Upper lobe of left lung (tissue), 6 donors: ENCODE measurements at places on chromosomes 1 and 21. TPM values are rescaled to one million over a fixed set of nuclear protein-coding genes. Genes with fewer than 3 reads are reported as not detected.

DNA sequence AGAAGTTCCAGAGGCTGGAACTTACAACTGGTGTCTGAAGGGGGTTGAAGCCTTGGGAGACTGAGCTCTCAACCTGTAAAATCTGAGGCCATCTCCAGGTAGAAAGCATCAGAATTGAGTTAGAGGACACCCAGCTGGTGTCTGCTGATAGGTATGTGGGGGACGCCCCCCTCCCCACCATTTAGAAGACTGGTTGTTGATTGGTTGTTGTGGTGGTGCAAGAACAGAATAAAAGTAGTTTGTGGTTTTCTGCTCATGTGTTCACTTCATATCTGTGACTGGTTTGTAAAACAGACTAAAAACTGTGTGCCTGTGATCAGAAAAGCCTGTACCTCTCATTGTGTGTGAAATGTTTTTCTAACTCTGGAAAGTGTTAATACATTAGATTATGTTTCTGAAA, 33.2 kb upstream of the PDE4B start:
- H3K4me3 ChIP-seq: no peak overlapping the region
- no peak overlapping the region for H3K27ac ChIP-seq
- H3K36me3 ChIP-seq: no peaks in the 10 kb centered on the region
- H3K4me1 ChIP-seq: no peaks in the 10 kb centered on the region

DNA sequence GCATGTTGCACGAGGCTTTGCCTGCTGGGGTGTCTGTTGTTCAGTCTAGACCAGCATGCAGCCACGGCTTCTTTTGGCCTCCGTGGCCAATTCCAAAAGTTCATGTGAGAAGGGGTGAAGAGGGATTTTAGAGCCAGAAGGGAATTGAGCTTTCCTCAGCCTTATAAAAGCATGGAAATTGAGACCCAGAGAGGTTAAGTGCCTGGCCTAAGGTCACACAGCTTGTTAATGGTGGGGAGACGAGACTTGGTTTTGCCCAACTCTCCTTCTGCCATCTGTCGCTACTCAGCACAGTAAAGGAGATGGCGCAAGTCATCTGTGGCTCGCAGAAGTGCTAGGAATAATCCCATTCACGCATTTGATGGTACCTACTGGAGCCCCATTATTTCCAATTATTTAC, 25.7 kb downstream of the ZBTB18 start:
- H3K27ac ChIP-seq: no peak overlapping the region
- no peaks in the 10 kb centered on the region for H3K27me3 ChIP-seq
- no peak overlapping the region for H3K4me3 ChIP-seq
- peaks cover 5% of the 10 kb centered on the region for H3K4me1 ChIP-seq
- H3K36me3 ChIP-seq: no peaks in the 10 kb centered on the region

DNA sequence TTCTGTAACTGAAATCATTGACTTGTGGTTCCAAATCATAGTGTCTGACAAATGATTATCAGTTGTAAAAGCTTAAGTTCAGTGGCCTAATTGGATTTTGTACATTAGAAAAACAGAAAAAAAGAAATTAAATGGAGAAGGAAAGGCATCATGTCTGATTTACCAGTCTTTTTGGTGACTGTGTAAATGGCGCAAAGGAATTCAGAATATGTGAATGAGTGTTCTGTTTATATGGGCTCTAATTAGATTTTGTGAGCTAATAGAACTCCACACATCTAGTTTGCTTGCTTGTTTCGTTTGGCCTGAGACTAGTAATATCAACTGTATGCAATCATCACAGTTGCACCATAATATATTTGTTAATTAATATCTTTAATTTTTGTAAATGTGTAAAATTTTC, 151.7 kb downstream of the PLA2G4A start:
- H3K4me1 ChIP-seq: no peaks in the 10 kb centered on the region
- no peak overlapping the region for H3K27ac ChIP-seq
- H3K27me3 ChIP-seq: no peaks in the 10 kb centered on the region
- DNase-seq: no peak

Gene BTBD19
- 15.5 TPM for total RNA-seq

GRCh38 chr21:44012474-44013379, 618 bp downstream of the TRAPPC10 start:
- DNase-seq: peak; percentile 79
- no peaks in the 10 kb centered on the region for H3K36me3 ChIP-seq
- peak overlapping the region; percentile 99 for H3K4me3 ChIP-seq
- no peaks in the 10 kb centered on the region for H3K27me3 ChIP-seq
- H3K4me1 ChIP-seq: peaks cover 21% of the 10 kb centered on the region

DNA sequence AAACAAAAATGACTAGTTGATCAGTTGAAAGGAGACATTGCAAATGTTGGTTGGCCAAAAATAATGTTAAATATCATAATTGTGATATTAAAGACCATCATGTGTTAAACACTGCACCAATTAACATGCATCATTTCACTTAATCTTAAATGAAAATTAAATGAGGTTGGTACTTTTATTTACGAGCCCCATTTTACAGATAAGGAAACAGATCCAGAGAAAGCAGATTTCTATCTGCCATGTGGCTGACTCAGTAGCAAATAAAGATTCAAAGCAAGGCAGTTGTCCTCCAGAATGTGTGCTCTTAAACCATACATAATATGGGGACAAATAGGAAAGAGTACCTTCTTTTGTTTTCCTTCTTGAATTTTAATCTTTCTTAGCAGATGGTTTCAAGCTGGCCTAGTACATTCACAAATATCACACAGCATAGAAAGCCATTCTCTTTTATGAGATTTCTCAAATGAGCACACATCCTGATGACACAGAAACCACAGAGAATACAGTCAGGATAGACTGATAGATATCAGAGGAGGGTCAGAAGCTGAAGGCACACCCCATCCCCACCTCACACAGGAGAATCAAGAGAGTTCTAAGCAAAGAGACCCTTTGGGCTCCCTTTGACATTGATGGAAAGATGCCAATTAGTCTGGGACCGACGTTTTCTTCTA, 647.9 kb upstream of the CAMK1G start:
- H3K4me1 ChIP-seq: no peaks in the 10 kb centered on the region
- H3K4me3 ChIP-seq: no peak overlapping the region
- no peaks in the 10 kb centered on the region for H3K27me3 ChIP-seq
- no peak for DNase-seq
- no peak overlapping the region for H3K27ac ChIP-seq

- H3K27me3 ChIP-seq: no peaks in the 10 kb centered on the region
- H3K27ac ChIP-seq: no peak overlapping the region
- no peaks in the 10 kb centered on the region for H3K4me1 ChIP-seq
- no peak for DNase-seq
These were observed 26.5 kb downstream of the L1TD1 start for GRCh38 chr1:62221171-62221570.

GRCh38 chr1:54953846-54954245, 26.6 kb upstream of the TMEM61 start:
- H3K27me3 ChIP-seq: no peaks in the 10 kb centered on the region
- H3K4me1 ChIP-seq: peaks cover 3% of the 10 kb centered on the region

DNA sequence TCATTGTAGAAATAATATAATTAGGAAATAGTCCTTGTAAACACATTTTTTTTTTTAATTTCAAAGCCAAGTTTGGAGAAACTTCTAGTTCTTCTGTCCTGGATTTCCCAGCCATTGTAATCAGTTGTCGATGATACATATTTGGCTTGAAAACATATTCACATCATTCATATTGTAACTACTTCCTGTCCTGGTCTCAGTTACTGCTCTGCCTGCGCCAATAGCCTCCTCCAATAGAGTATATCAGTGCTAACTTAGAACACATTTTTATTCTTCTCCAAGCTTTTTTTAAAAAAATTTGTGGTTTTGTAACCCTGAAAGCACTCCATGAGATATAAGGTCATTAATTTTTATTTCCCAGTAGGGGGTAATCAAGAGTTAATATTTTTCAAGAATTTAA, 46.1 kb upstream of the FMO2 start:
- no peak for DNase-seq
- no peaks in the 10 kb centered on the region for H3K27me3 ChIP-seq
- peaks cover 8% of the 10 kb centered on the region for H3K4me1 ChIP-seq
- no peak overlapping the region for H3K27ac ChIP-seq
- no peak overlapping the region for H3K4me3 ChIP-seq

Gene CFAP141
- total RNA-seq: not detected

- H3K4me3 ChIP-seq: no peak overlapping the region
- H3K27ac ChIP-seq: no peak overlapping the region
- no peak for DNase-seq
- no peaks in the 10 kb centered on the region for H3K4me1 ChIP-seq
These were observed 534.4 kb upstream of the CAMK1G start for GRCh38 chr1:209048941-209049669.

- H3K27ac ChIP-seq: no peak overlapping the region
- H3K4me1 ChIP-seq: no peaks in the 10 kb centered on the region
- H3K4me3 ChIP-seq: no peak overlapping the region
These were observed 237.3 kb downstream of the NRIP1 start for GRCh38 chr21:14827468-14827867.

Gene MPL
- 0.46 TPM for total RNA-seq
